ENCODE measurements at places on chromosomes 1 and 21. TPM values are rescaled to one million over a fixed set of nuclear protein-coding genes. Genes with fewer than 3 reads are reported as not detected.

FAM163A gene
- not detected for total RNA-seq

WDR64 gene
- 0.32 TPM for total RNA-seq

MATN1 gene
- total RNA-seq = 1.5 TPM

PDE4B gene
- total RNA-seq = 22.3 TPM

DNA sequence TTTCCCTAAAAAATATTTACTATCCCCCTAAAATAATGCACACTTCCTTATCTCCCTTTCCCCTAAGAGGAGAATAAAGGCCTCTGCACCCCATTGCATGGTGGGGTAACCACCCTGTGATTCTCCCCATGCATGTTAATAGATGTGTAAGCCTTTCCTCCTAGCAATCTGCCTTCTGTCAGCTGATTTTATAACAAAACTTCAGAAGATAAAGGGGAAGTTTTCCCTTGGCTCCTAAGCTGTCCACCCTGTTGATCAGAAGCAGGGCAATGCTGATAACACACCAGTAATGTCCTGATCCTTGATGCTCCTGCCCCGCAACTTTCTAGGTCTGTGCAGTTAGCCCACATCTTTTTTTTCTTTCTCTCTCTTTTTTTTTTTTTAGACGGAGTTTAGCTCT is 11.4 kb upstream of the RNF187 start:
- H3K4me1 ChIP-seq = peaks cover 27% of the 10 kb centered on the region
- H3K4me3 ChIP-seq = no peak overlapping the region
- no peaks in the 10 kb centered on the region for H3K36me3 ChIP-seq
- H3K27ac ChIP-seq = no peak overlapping the region
- DNase-seq = no peak

DNA sequence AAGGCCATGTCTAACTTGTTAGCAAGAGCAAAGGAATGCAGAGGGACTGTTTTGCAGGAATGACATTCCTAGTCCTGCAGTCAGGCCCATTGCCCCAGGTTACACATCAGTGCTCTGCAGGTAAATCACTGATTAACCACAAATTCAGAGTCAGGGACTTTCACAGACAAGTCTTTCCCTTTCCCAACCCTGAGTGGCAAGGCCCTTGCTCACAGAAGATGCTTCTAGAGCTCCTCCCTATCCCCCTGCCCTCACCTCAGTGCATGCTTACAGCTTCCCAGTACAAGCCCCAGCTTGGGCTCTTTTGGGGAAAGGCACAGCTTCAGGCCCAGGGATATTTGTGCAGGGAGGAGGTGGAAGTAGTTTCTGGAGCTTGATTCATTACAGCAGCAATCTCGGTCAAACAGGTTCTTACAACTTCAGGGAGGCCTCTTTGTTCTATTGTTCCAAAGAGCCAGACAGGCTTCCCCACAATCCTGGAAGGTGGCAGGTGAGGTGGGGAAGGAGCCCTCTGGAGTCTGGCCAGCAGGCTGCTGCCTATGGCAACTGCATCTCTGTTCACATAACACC is 53.9 kb downstream of the CASQ2 start:
- H3K27ac ChIP-seq = no peak overlapping the region
- no peak overlapping the region for H3K4me3 ChIP-seq
- no peaks in the 10 kb centered on the region for H3K4me1 ChIP-seq
- H3K36me3 ChIP-seq = no peaks in the 10 kb centered on the region

- H3K4me3 ChIP-seq = no peak overlapping the region
- H3K27me3 ChIP-seq = no peaks in the 10 kb centered on the region
- no peak for DNase-seq
- peaks cover 17% of the 10 kb centered on the region for H3K36me3 ChIP-seq
- peaks cover 10% of the 10 kb centered on the region for H3K4me1 ChIP-seq
Observed at GRCh38 chr1:244394826-244395765, 56.6 kb downstream of the ADSS2 start.

DNA sequence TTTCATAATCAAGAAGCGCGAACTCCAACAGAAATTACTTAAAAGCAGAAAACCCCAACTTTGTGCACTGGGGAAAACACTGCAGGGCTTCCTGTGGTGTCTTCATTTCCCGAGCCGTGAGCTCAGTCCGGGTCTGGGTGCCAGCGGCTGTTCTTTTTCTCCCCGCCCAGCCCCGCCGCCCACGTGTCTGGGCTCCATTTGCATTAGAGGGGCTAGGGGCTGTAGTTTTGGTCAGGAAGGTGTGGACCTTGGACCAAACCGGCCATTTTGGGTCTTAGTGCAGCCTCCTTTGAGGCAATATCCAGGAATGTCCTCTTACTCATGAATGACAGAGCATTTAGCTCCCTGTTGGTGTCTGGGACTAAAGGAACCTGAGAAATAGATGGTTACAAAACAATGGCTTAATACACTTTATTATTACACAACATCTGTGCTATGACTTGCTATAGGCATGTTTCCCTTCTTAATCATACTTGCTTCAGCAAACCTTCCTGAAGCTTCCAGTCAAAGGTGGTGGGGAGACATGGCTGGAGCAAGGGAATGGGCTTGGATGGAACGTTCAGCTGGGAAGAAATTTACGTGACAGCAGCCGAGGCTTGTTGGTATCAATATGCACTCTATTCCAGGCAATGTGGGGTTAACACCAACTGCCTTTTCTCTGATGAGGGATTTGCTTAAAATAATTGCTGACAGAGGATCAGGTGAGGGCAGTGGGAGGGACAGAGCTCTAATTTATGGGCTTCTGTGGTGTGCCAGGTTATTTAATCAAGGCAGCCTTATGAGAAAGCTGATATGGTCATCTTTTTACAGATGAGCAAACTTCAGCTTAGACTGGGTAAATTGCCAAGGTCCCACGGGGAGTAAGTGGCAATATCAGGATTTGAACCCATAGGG is 1.1 kb downstream of the AGTRAP start:
- DNase-seq = peak; percentile 61
- H3K27ac ChIP-seq = peak overlapping the region; percentile 38
- peaks cover 2% of the 10 kb centered on the region for H3K36me3 ChIP-seq
- no peaks in the 10 kb centered on the region for H3K27me3 ChIP-seq
- peak overlapping the region; percentile 98 for H3K4me3 ChIP-seq

DNA sequence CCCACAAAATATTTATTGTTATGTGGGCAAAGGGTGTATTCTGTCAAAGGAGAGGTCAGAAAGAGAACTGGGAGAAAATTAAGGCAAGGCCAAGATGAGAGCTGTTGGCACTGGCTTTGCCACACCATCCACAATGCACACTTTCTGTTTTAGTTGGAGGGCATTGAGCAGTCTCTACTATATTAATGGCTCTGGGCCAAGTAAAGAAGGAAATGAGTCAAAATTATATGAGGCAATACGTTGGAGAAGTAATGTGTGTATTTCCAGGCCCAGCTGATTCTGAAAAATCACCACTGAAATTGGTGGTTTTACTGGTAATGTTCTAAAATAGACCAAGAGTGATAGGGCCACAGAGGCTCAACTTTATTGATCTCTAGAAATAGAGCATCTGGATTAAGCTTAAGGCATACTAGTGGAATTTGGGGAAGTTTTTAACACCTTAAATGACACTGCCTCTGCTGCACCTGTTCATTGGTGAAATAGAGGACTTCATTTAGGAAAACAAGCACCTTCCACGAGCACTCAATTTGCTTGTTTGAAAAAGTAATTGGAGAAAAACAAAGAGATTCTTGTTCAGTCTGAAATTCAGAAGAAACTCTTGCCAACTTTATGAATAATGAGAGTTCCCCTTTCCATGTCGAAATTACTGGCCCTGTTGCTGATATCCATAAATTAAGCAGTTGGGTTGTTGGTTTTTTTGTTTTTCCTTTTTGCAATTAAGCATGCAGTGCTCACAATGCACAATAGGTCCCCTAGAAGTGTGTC is 424.9 kb downstream of the ADGRL2 start:
- DNase-seq = no peak
- H3K36me3 ChIP-seq = no peaks in the 10 kb centered on the region
- no peak overlapping the region for H3K4me3 ChIP-seq
- no peaks in the 10 kb centered on the region for H3K4me1 ChIP-seq

GRCh38 chr1:220803401-220804201 is 16.9 kb downstream of the MTARC1 start:
- no peaks in the 10 kb centered on the region for H3K36me3 ChIP-seq
- H3K4me3 ChIP-seq = no peak overlapping the region

DNA sequence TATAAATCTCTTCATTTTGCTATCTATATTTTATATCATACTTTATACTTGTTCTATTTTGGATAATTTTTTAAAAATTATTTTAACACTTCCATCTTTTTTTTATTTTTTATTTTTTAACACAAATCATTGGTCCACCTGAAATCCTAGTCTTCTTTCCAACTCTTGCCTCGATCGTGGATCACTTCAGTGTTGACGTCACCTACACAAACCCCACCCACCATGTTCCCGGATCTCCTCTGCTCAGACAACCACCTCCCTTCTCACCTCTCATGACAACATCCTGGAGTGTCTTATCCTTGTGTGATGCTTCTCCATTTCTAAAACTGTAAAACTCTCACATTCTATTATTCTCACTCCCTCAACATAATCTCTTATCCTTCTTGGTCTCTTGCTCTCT is 34.1 kb upstream of the BTG3 start:
- H3K27ac ChIP-seq = no peak overlapping the region
- DNase-seq = no peak
- H3K27me3 ChIP-seq = peaks cover 6% of the 10 kb centered on the region
- peaks cover 6% of the 10 kb centered on the region for H3K4me1 ChIP-seq
- no peaks in the 10 kb centered on the region for H3K36me3 ChIP-seq

DNA sequence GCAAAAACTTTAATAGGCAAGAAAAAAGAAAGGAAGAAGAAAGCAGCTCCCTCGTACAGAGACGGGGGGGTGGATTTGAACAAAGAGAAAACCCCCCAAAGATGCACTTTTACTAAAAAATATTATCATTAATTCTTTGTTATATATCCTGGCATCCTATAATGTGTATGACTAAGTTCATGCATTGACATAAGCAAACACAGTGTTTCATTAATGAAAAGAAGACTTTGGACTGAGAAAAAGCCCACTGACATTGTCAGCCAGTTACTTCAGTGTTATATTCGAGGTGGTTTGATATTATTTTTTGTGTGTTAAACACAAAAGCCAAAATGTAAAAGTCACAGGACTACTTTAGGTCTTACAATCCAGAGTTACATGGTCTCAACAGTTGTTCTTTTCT is 110.1 kb upstream of the DPYD start:
- no peak for DNase-seq
- H3K36me3 ChIP-seq = no peaks in the 10 kb centered on the region
- peaks cover 10% of the 10 kb centered on the region for H3K27me3 ChIP-seq
- no peak overlapping the region for H3K4me3 ChIP-seq
- H3K4me1 ChIP-seq = peaks cover 4% of the 10 kb centered on the region
- H3K27ac ChIP-seq = no peak overlapping the region

DNA sequence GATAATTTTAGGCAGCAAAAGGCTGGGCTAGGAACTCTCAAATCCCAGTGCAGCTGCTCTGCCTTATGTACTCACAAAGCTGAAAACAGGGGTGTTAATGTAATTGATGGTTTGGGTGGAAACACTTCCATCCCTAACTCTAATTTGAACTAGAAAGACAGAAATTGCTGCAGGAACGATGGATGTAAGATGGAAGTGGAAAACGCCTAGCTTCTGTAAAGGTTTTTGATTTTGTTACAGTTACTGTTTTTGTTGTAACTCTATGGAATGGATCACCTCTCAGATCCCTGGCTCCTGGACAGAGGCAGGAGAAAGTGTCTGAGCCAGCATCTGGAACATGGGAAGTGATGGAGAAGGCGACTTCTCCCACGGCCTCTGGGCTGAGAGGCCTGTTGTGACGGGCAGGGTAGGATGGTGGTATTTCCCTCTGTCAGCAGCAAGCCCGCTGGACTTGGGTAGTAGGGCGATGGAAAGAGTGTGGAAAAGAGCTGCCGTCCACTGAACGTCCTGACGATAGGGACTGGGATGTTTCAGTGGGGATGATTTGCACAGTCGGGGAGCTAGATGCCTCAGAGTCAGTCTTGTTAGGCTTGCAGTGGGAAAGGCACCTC is 1.6 kb downstream of the TRAF5 start:
- H3K4me1 ChIP-seq = peaks cover 74% of the 10 kb centered on the region
- H3K27me3 ChIP-seq = no peaks in the 10 kb centered on the region
- H3K36me3 ChIP-seq = peaks cover 14% of the 10 kb centered on the region
- peak overlapping the region; percentile 88 for H3K4me3 ChIP-seq
- DNase-seq = no peak
- H3K27ac ChIP-seq = peak overlapping the region; percentile 89

DNA sequence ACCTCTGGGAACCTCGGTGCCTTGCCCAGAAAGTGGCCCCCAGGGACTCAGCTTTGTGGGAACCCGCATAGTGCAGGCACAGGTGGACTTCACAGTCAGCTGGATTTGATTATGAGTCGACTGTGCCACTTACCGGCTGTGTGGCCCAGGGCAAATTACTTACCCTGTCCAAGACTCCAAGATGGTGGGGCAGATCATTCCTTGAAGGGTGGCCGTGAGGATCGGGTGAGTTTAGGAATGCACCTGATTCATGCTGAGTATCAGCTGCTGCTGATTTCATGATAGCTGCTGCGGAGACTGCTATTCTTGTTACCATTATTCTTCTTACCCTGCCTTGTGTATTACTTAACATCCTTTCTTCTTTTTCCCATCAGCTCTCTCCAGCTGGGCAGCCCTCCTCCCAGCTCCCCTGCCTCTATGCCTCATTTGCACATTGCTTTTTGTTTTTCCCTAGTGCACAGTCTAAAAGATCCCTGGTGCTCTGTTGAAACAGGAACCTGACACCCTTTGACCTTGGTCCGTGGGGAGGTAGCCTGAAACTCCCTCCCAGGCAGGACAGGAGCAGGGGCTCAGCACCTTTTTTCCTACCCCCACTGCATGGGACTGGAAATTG is 40.5 kb upstream of the FHAD1 start:
- no peak for DNase-seq
- no peak overlapping the region for H3K4me3 ChIP-seq
- H3K36me3 ChIP-seq = no peaks in the 10 kb centered on the region
- no peak overlapping the region for H3K27ac ChIP-seq
- H3K4me1 ChIP-seq = no peaks in the 10 kb centered on the region

GRCh38 chr1:47978486-47978885 is 18.7 kb downstream of the TRABD2B start:
- no peak for DNase-seq
- H3K27me3 ChIP-seq = peaks cover 25% of the 10 kb centered on the region
- H3K4me1 ChIP-seq = no peaks in the 10 kb centered on the region
- no peaks in the 10 kb centered on the region for H3K36me3 ChIP-seq

- H3K27ac ChIP-seq = no peak overlapping the region
- no peaks in the 10 kb centered on the region for H3K36me3 ChIP-seq
Observed at GRCh38 chr1:238552271-238552670, 661.5 kb upstream of the ZP4 start.

GRCh38 chr21:25925936-25926335 is 191.2 kb downstream of the GABPA start:
- no peak overlapping the region for H3K4me3 ChIP-seq
- H3K4me1 ChIP-seq = no peaks in the 10 kb centered on the region
- H3K27ac ChIP-seq = no peak overlapping the region
- no peaks in the 10 kb centered on the region for H3K27me3 ChIP-seq
- peaks cover 10% of the 10 kb centered on the region for H3K36me3 ChIP-seq
- no peak for DNase-seq
